Prostate gland (tissue), 2 donors: ENCODE measurements at places on chromosomes 1 and 21. TPM values are rescaled to one million over a fixed set of nuclear protein-coding genes. Genes with fewer than 3 reads are reported as not detected.

GRCh38 chr1:224014330-224014649 is 99.6 kb upstream of the FBXO28 start:
- H3K4me1 ChIP-seq, result no peaks in the 10 kb centered on the region
- H3K27ac ChIP-seq, result no peak overlapping the region
- no peak overlapping the region for H3K4me3 ChIP-seq
- no peaks in the 10 kb centered on the region for H3K36me3 ChIP-seq
- no peaks in the 10 kb centered on the region for H3K27me3 ChIP-seq

DNA sequence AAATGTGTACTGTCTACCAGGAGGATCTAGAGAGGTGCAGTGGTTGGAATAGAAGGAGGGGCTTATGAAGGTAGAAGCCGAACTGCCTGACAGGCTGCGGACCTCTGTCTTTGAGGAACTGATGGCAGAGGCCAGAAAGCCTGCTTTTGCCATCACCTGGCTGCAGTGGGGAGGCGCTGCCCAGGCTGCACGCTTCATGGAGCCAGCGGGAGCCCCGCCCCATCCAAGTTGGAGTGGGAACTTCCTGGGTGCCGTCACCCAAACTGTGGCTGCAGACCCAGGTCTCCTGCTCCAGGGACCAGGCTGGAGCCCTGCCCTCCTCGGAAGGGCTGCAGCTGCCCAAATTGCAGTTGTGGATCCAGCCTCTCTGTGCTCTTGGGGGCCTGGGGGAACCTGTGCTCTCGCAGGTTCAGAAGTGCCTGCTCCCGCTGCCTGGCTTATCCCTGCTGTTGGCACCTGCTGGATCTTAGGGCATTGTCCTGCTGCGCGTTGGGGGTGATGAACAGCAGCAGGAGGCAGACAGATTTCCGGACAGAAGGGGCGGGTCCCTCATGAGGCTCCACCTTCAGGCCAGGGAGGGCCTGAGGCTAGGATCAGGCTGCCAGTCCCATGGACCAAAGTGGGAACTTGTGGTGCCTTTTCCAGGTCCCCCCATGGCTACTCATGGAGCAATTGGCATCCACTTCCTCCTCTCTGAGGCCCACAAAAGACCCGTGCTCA is 118.0 kb upstream of the PLPPR4 start:
- no peak overlapping the region for H3K4me3 ChIP-seq
- H3K36me3 ChIP-seq, result no peaks in the 10 kb centered on the region
- H3K27ac ChIP-seq, result no peak overlapping the region
- DNase-seq, result no peak
- H3K27me3 ChIP-seq, result no peaks in the 10 kb centered on the region

GRCh38 chr1:209040351-209040750 is 543.2 kb upstream of the CAMK1G start:
- no peaks in the 10 kb centered on the region for H3K36me3 ChIP-seq
- H3K27ac ChIP-seq, result no peak overlapping the region
- no peak overlapping the region for H3K4me3 ChIP-seq
- no peaks in the 10 kb centered on the region for H3K27me3 ChIP-seq
- no peaks in the 10 kb centered on the region for H3K4me1 ChIP-seq
- DNase-seq, result no peak

- no peaks in the 10 kb centered on the region for H3K36me3 ChIP-seq
- no peaks in the 10 kb centered on the region for H3K4me1 ChIP-seq
- H3K4me3 ChIP-seq, result no peak overlapping the region
- no peak for DNase-seq
- no peak overlapping the region for H3K27ac ChIP-seq
Observed at GRCh38 chr1:190001187-190001586, 476.5 kb downstream of the BRINP3 start.

Gene TCEANC2
- 5.0 TPM for total RNA-seq

Gene CCDC27
- total RNA-seq, result not detected

Gene RPE65
- 0.57 TPM for total RNA-seq
